Activated T-helper 1 cell treated with anti-CD3 and anti-CD28 coated beads, Interleukin-2, amount 50 U/mL, for 16 hours (primary cell): ENCODE measurements at places on chromosomes 12 and 14.

GRCh38 chr14:94568186-94568585 lies 6.9 kb downstream of the SERPINA4 start:
- DNase-seq: no peak

GRCh38 chr12:129790331-129790730 lies 113.5 kb downstream of the TMEM132D start:
- DNase-seq: no peak

GRCh38 chr12:127162902-127163301 lies 1104.1 kb upstream of the TMEM132C start:
- DNase-seq: peak; percentile 6

- no peak for DNase-seq
These were observed 5.5 kb downstream of the UBE3B start for GRCh38 chr12:109482894-109483293.

GRCh38 chr12:51589060-51589459 lies 2.0 kb upstream of the SCN8A start:
- no peak for DNase-seq

- no peak for DNase-seq
These were observed 53.5 kb upstream of the RAP1B start for GRCh38 chr12:68557011-68557730.

- DNase-seq: peak; percentile 51
These were observed 767 bp upstream of the TCP11L2 start for GRCh38 chr12:106301611-106302321.
